ENCODE measurements at places on chromosomes 5 and 9. TPM values are rescaled to one million over a fixed set of nuclear protein-coding genes. Genes with fewer than 3 reads are reported as not detected.
A peak's percentile ranks its signal among the peaks of the same experiment; 100 is the strongest.

- H3K4me3 ChIP-seq = no peak overlapping the region
- peaks cover 15% of the 10 kb centered on the region for H3K4me1 ChIP-seq
- H3K27me3 ChIP-seq = no peaks in the 10 kb centered on the region
- no peak overlapping the region for H3K27ac ChIP-seq
- no peaks in the 10 kb centered on the region for H3K36me3 ChIP-seq
Observed at GRCh38 chr9:129781131-129781530, 21.9 kb upstream of the TOR1B start.

GRCh38 chr5:161546095-161546469, 443 bp downstream of the GABRB2 start:
- no peaks in the 10 kb centered on the region for H3K36me3 ChIP-seq
- no peak for DNase-seq
- peaks cover 43% of the 10 kb centered on the region for H3K27me3 ChIP-seq
- peaks cover 9% of the 10 kb centered on the region for H3K4me1 ChIP-seq

DNA sequence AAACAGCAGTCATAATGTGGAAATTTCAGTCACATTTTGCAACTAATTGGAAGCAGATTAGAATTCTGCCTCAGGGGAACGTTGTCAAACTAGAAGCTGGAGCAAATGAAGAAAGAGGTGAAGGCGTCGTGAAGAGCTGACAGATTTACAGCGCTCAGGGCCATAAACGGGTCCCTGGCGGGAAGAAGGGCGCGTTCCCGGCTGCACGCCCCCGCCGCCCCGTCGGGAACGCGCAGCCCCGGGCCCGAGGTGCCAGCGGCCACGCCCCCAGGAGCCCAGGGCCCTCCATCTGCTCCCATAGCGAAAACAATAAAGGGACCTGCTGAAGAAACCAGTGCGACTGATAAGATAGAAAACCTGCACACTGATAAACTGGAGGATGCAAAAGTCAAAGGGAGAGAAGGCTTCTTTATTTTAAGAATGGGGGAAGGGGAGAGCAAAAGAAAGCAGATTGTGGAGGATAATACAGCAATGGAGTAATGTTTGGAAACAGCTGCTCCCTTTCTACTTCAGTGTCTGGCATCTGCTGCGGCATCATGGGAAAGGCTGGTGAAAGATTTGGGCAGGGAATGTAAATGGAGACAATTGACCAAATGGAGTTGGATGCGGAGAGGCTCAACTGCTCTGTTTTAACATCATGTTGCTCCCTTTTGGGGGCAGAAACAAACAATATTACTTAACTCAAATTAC, 11.1 kb downstream of the ZNF608 start:
- no peak for DNase-seq
- H3K27me3 ChIP-seq = no peaks in the 10 kb centered on the region
- H3K4me3 ChIP-seq = no peak overlapping the region

DNA sequence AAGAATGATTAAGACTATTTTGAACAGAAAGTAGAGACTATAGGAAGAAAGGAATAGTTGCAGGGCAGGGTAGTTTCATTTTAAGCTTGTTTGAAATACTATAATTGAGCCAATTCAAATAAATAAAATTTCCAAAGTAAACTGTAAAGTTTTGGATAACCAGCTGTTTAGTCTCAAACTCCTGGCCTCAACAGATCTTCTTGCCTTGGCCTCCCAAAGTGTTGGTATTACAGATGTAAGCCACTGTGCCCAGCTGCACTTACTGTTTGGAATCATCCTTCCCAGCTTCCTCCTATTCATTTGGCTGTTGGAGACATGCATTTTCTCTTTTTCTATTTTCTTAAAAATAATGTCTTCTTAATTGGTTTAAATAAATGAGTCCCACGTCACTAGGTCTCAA, 231.0 kb downstream of the NNT start:
- no peak overlapping the region for H3K27ac ChIP-seq
- DNase-seq = no peak
- no peaks in the 10 kb centered on the region for H3K36me3 ChIP-seq
- H3K4me3 ChIP-seq = no peak overlapping the region
- H3K27me3 ChIP-seq = no peaks in the 10 kb centered on the region

Gene GABBR2
- polyA plus RNA-seq = 0.14 TPM

DNA sequence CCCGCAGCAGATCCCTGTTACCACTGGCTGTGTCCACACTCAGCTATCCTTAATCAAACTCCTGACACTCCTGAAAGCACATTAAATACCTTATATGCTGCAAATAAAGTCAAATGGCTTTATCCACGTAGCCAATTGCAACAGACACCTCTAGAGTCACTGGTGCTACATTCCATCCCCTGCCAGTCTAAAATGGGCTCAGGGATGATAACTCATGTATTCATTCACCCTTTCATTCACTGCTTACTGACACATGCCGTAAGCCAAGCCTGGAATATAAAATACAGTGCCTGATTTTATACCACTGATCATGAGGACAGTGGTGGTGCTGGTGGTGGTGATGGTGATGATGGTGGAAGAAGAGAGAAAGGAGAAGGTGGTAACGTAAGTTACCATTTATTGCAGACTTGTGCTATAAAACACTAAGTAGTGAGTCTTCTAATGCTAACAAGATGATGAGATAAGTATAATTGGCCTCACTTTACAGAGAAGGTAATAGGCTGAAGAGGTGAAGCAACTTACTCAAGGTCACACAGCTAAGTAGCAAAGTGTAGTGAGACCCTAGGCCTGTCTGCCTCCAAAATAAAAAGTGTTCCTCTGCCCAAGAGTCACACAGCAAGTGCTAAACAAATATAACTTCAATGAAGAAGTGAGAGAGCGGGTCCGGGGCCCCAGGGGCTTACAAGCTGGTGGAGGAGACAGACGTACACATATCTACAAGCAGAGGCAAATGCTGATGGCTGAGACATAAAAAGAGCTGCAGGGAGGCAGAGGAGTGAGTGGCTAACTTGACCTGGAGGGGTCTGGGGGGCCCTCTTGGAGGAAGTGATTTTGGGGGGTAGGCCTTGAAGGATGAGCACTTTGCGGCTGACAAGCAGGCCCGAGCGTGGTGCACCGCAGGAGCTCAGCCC, 1.2 kb downstream of the TTLL11 start:
- no peaks in the 10 kb centered on the region for H3K36me3 ChIP-seq
- peak overlapping the region; percentile 69 for H3K4me3 ChIP-seq
- H3K27ac ChIP-seq = no peak overlapping the region
- no peak for DNase-seq
- H3K4me1 ChIP-seq = peaks cover 14% of the 10 kb centered on the region

Gene RASGEF1C
- polyA plus RNA-seq = 0.11 TPM

GRCh38 chr5:151040211-151040747, 19.9 kb downstream of the GPX3 start:
- H3K4me3 ChIP-seq = no peak overlapping the region
- no peak for DNase-seq
- no peaks in the 10 kb centered on the region for H3K4me1 ChIP-seq
- H3K27ac ChIP-seq = no peak overlapping the region

DNA sequence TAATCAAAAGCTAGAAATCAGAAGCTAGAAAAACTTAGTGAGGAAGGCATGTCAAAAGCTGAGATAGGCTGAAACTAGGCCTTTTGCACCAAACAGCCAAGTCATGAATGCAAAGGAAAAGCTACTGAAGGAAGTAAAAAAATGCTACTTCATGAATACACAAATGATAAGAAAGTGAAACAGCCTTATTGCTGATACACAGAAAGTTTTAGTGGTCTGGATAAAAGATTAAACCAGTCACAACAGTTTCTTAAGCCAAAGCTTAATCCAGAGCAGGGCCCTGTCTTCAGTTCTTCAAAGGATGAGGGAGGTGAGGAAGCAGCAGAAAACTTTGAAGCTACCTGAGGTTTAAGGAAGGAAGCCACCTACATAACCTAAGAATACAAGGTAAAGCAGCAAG, 102.5 kb upstream of the SH3GL2 start:
- no peaks in the 10 kb centered on the region for H3K4me1 ChIP-seq
- H3K27ac ChIP-seq = no peak overlapping the region
- no peak for DNase-seq
- no peaks in the 10 kb centered on the region for H3K36me3 ChIP-seq

Gene SUSD3
- 31.0 TPM for polyA plus RNA-seq

- no peaks in the 10 kb centered on the region for H3K36me3 ChIP-seq
- no peak overlapping the region for H3K4me3 ChIP-seq
- no peak overlapping the region for H3K27ac ChIP-seq
Observed at GRCh38 chr5:55620009-55620765, 85.4 kb upstream of the PLPP1 start.

GRCh38 chr5:402615-403359, 40.2 kb upstream of the EXOC3 start:
- H3K36me3 ChIP-seq = no peaks in the 10 kb centered on the region
- no peak for DNase-seq
- no peak overlapping the region for H3K27ac ChIP-seq
- no peak overlapping the region for H3K4me3 ChIP-seq

DNA sequence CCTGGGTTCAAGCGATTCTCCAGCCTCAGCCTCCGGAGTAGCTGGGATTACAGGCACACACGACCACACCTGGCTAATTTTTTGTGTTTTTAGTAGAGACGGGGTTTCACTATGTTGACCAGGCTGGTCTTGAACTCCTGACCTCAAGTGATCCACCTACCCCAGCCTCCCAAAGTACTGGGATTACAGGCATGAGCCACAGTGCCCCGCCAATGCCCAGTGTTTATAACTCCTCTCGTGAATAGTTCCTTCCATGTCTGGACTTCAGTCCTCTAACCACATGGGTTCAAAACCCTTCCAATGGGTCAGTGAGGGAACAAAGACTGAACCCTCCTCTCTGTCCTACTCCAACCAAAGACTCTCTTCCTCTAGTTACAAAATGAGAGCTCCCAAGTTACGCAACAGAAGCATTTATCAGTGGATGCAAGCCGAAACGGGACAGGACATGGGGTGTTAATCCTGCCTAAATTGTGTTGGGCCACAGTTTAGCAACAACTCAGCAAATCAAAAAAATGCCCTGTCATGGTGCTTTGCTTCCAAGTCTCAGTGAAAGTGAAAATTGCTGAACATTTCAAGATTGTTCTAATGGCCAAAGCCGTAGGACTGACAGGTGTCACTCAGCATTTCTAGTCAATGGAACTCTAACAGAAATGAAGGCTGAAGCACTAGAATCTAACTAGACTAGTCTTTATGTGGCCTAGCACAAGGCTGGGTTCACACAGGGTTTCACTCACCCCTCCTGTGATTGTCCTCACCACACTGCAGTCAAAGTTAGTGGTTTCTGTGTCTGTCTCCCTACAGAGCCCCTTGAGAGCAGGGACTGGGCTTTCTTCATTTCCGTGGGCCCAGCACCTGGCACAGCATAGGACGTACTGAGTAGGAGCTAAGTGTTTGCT, 3.2 kb upstream of the TMEM245 start:
- H3K27ac ChIP-seq = no peak overlapping the region
- no peaks in the 10 kb centered on the region for H3K27me3 ChIP-seq
- no peak overlapping the region for H3K4me3 ChIP-seq

DNA sequence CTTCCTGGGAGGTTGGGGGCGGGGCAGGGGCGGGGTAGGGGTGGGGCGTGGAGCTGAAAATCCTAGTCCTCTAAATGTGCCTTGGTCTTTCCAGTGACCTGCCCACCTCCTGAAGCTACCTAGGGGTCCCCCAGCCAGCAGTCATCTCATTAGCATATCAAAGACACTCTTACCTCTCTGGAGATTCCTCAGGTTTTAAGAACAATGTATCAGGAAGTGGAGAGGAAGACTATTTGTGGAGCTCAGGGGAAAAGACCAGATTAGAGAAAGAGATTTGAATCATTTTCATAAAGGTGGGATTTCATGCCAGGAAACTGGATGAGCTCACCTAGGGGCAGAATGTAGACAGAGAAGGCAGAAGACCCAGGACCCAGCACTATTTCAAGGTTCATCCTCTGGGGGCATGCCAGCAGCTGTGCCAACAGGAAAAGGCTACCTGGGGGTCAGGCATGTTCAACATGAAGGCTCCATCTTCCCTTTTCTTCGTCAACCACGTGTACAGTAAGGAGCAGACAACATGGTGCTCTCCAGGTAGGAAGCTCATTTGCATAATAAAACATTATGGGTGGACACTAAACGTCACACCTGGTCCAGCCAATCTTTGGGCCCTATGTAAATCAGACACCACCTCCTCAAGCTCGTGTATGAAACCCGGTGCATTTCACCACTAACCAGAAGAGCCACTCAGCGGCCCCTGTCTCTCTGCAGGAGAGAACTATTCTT, 6.9 kb downstream of the GMCL2 start:
- no peak for DNase-seq
- H3K4me3 ChIP-seq = no peak overlapping the region
- H3K27me3 ChIP-seq = no peaks in the 10 kb centered on the region
- no peaks in the 10 kb centered on the region for H3K36me3 ChIP-seq

DNA sequence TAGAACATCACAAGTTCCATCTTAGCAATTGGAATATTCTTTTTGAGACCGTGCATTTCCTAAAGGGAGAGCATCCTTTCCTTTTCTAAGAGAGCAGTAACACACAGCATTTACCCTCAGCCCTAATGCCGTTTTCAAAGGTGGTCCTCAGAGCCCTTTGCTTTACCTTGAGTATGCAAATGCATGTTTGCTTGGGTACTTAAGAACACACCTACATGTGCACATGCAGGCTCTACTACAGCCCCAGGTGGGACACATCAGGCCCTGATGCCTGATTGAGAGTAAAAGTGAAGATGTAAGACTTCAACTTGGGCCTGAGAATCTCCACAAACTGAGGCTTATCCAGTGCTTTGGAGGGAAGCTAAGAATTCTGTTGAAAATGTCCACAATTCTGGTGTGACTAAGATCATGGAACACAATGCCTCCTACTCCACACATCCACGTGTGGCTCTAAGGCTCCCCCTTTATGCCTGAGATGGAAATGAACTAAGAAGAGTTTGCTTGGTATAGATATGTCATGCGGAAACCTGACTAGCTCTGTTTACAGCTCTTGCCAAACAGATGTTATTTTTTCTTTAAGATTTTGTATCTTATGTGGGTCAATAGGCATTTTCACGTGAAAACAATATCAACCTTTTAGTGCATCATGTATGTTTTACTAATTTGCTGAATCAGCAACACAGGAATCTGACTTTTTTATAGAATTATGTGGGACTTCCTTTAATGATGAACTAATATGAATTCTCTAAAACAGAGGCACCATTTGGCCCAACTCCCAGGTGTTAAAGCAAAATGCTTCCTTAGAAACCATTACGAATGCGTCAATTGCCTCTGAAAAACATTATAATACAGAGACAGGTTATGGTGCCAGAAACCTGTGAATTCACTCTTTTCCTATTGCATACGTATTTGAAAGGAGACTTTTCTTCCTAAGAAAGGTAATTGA, 48.9 kb upstream of the SLC2A8 start:
- H3K4me1 ChIP-seq = no peaks in the 10 kb centered on the region
- peaks cover 7% of the 10 kb centered on the region for H3K27me3 ChIP-seq
- H3K36me3 ChIP-seq = no peaks in the 10 kb centered on the region
- no peak for DNase-seq
- no peak overlapping the region for H3K27ac ChIP-seq

Gene CDH9
- polyA plus RNA-seq = 0.09 TPM

GRCh38 chr5:55438998-55439397, 95.8 kb downstream of the PLPP1 start:
- no peaks in the 10 kb centered on the region for H3K27me3 ChIP-seq
- H3K27ac ChIP-seq = no peak overlapping the region
- DNase-seq = no peak
- peaks cover 5% of the 10 kb centered on the region for H3K4me1 ChIP-seq
- no peak overlapping the region for H3K4me3 ChIP-seq
- H3K36me3 ChIP-seq = peaks cover 7% of the 10 kb centered on the region
